ENCODE measurements at places on chromosomes 6 and 20.

DNA sequence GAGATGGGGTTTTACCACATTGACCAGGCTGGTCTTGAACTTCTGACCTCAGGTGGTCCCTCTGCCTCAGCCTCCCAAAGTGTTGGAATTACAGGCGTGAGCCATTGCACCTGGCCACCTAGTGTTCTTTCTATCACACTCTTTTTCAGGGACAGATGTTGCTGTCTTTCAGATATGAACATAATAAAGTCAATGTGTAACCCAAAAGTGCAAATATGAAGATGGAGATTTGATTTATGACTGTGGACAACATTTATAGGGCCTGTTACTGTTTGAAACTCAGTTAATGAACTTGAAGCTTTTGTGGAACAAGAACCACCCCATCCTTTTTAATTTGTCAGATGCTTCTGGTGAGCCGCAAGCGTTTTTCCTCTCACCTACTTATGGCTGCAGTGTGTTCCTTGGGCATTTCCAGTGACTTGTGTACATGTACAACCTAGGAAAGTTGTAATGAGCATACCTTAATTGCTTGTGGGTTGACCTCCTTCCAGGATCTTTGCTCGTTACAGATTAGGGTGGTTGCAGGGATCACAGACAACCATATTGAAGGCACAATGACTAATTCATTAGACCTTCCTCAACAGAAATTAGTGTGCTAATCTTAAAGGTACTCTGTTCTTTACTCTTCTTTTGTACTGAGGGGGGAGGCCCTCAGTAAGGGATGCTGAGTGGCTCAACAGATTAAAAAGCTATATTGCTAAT lies 6.8 kb downstream of the TBPL1 start:
- DNase-seq = no peak

DNA sequence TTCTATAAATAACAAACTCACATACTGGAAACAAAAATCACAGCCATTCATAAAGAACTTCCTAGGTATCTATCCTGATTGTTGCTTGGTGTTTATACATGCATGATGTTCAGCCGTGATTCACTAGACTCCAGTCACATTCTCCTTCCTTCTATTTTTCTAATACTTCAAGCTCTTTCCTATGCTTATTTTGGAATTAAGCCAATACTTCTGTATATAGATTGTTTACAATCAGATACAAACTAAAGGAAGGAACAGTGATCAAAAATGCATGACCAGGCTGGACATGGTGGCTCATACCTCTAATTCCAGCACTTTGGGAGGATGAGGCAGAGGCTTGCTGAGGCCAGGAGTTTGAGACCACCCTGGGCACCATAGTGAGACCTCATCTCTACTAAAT lies 377.5 kb upstream of the IRAK1BP1 start:
- no peak for DNase-seq

GRCh38 chr6:32267035-32267434 lies 43.2 kb upstream of the NOTCH4 start:
- no peak for DNase-seq

DNA sequence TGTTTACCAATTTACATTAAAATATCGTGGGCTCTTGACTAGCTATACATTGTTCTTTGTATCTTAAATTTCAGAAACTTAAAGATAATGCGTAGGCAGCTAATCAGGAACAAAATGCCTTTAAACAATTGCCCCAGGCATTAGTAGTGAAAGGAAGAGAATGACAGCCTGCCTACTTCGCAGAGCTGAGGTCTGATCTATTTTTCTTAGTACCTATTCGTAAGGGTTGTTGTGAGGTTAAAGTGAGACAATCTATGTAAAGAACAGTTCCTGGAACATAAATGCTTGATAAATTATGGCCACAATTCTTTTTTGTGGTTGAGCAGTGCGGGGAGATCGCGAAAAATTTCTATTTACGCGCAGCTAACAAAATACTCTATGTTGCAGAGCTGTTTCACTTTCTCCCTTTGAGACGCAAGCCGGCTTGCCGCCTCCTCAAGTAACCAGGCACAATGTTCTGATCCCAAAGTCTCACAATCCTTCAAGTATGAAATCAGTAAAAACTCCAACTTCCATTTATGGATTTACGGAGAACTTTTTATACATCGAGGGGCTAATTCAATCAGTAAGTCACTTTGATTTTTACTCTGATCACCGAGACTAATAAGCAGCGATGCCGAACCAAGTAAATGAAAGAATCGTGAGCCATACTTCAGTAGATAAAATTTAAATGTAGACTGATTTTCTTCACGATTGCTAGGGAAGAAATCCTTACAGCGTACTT lies 878 bp upstream of the PNRC1 start:
- DNase-seq = peak; percentile 70

- no peak for DNase-seq
Measured at GRCh38 chr6:138651491-138651890, 122.1 kb upstream of the CCDC28A start.

DNA sequence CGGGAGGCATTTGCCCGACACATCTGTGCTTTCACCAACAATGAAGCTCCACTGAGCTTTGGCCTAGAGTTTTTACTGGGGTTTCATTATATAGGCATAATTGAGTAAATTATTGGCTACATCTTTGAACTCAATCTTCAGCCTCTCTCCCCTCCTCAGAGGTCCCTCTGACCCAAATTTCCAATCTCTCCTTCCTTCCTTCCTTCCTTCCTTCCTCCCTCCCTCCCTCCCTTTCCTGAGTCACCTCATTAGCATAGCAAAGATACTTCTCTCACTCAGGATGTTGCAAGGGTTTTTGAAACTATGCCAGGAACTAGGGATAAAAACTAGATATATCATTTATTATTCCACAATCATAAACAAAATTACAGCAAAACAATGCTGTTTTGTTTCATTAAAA lies 238.2 kb upstream of the PRND start:
- no peak for DNase-seq
